Choroid plexus epithelial cell (primary cell): ENCODE measurements at places on chromosomes 6 and 20.

GRCh38 chr6:6890400-6890858 is 217.3 kb upstream of the RREB1 start:
- DNase-seq: peak; percentile 41

DNA sequence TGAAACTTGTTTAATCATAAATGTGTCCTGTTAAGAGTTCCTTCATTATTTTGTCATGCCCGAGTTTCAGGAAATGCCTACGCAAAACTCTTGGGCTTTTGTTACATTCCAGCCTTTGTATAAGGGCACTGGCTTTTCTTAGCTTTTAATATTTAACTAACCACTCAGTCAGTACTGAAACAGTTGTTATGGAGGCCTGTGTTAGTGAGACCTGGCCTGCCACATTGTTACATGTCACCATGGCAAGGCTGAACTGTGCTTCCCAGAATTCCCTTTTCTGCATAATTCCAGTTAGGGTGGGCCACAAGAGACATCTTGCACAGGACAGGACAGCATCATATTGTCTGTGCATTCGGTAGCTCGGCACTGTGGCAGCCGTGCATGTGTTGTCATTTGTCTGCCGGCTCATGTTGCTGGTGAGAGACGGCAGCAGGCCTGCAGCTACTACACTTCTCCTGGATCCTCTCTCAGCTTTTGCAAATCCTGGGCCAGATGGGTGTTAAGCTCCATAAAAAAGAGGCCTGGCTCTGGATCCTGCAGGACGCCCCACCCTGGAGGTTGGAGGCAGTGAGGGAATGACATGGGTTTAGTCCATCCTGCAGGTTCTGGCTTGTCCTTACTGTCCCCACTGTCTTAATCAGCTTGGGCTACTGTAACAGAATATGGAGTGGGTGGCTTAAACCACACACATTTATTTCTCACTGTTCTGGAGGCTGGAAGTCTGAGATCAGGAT is 128.8 kb upstream of the DTNBP1 start:
- DNase-seq: no peak

- DNase-seq: peak; percentile 68
Measured at GRCh38 chr6:37160922-37161778, 8.8 kb upstream of the PIM1 start.

- no peak for DNase-seq
Measured at GRCh38 chr6:159973406-159973805, 4.5 kb downstream of the IGF2R start.

- peak; percentile 18 for DNase-seq
Measured at GRCh38 chr20:59074456-59074855, 31.9 kb upstream of the PRELID3B start.

DNA sequence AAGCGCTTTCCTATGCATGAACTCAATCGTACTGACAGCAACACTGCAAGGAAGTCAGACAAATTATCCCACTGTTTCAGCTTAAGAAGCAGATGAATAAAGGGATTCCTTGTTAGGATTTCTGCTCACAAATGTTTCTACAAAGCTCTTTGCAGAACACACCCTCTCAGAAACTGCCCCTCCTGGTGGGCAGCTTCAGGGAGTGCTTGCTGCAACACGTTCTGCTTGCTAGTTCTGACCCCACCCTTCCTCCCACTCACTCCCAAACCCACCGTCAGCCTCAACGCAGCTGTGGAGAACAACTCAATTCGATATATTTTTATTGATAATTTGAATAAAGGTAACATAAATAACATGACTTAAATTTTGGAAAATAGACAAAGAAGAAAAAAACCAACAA is 250.8 kb upstream of the PRDM1 start:
- peak; percentile 70 for DNase-seq

- no peak for DNase-seq
Measured at GRCh38 chr20:37336369-37337207, 9.4 kb upstream of the SRC start.

DNA sequence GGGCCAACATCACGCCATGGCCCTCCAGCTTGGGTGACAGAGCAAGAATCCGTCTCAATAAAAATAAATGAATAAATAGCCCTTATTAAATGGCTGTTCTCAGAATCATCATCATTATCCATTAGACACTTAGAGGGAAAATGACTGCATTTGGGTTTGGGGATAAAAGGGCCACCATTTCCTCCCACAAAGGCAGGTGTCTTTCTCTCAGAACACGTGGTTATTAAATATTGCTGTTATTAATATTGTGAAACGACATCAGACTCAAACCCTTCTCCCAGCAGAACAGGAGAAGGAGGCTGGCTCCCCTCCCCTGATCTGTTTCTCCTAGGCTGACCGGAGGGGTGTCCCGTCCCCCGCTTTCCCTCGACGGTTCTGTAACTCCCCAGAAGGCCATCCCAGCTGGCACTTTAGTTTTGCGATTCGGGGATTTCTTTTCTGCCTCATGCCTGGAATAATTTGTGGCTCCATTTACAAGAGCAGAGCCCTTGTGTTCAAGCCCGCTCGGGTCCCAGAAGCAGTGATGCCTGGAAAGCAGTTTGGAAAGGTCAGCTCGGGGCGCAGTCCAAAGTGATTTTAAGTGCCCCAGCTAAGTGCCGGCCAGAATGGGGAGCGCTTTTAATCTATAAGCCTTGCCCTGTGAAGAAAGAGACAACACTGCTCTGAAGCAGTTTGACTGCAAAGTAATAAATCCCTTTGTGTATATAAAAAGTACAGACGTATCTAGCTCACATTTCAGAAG is 41.9 kb downstream of the EYA2 start:
- no peak for DNase-seq

DNA sequence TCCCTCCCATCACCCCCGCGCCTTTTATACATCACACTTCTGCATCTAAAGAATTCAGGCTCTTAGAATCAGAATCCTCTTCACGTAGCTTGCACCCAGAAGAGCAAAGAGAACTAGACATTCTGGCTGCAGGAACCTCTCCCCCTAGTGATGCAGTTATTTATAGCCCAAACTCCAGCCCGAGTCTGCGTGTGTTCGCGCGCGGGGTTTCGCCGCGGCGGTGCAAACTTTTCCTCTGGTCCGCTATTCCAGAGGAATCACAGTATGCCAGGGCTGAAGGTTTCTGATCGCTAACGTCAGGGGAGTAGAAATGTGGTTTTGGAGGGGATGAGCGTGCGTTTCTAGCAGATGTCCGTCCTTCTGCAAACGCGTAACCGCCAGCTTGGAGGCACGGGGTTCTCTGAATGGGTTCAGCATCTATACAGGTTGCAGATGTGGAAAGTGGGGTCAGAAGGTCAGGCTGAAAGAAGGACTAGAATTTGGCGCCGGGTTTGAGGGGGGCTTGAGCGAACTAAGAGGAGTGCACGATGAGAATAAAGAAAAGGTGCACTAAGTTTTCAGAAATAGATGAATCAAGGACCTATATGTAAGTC is 1.8 kb downstream of the EPHA7 start:
- peak; percentile 53 for DNase-seq

GRCh38 chr6:153099636-153100035 is 31.4 kb downstream of the RGS17 start:
- no peak for DNase-seq

DNA sequence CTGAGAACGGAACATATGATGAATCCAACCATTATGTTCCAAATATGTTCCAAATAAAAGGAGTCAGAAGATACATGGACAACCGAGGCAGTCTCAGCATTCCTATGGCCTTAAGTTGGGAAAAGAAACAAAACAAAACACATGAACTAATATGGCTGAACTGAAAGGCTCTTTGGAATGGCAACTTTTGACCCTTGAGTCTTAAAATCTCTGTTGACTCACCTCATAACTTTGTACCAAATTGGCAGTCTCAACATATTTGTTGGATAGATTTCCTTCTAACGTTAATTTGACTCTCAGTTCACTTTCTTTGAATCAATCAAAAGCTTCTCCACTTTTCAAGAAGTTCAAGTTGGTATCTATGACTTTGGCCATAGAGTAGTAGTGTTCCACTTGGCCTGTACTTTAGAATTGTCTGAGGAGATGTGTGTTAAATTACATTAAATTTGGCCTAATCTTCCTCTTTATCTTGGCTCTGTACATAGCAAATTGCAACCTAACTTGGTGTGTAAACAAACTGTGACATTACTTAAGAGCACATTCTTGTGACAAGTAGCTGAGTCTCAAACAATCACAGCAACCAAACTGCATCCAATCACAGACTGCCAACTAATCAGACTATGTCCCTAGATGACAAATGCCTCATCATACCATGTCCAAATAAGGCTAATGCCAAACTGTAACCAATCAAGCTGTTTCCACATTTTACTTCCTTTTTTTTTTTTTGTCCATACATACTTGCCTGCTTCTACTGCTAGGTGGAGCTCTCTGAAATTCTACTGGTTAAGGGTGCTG is 208.8 kb downstream of the BMP2 start:
- peak; percentile 80 for DNase-seq

DNA sequence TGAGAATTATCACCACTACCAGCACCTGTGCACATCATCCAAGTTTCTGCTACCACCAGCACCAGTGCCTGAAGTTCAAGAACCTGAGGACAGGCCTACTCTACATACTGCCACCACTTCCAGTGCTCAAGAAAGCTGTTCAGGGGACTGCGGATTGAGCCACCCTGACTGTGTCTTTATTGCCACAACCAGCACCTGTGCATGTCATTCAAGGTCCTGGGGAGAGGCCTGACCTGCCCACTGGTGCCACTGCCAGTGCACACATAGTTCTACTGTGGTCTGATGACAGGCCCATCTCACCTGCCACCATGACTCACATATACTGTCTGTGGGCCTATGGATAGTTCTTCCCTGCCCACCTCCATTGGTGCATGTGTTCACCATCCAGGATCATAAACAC is 559.4 kb downstream of the COL12A1 start:
- DNase-seq: no peak

DNA sequence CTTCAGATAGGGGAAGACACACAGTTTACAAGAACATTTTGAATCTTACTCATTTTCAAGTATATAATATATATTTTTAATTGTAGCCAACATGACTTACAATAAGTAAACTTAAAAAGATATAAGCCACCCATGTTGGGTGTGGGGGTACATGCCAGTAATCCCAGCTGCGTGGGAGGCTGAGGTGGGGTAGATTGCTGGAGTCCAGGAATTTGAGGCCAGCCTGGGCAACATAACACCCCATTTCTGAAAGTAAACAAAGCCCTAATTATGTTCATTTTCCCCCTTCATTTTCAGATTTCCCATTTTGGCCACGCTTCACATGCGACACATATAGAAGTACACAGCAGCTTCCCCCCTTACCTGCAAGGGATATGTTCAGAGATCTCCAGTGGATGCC is 30.5 kb downstream of the SERPINB6 start:
- DNase-seq: no peak

- peak; percentile 51 for DNase-seq
Measured at GRCh38 chr6:140105857-140106256, 731.4 kb upstream of the CITED2 start.

DNA sequence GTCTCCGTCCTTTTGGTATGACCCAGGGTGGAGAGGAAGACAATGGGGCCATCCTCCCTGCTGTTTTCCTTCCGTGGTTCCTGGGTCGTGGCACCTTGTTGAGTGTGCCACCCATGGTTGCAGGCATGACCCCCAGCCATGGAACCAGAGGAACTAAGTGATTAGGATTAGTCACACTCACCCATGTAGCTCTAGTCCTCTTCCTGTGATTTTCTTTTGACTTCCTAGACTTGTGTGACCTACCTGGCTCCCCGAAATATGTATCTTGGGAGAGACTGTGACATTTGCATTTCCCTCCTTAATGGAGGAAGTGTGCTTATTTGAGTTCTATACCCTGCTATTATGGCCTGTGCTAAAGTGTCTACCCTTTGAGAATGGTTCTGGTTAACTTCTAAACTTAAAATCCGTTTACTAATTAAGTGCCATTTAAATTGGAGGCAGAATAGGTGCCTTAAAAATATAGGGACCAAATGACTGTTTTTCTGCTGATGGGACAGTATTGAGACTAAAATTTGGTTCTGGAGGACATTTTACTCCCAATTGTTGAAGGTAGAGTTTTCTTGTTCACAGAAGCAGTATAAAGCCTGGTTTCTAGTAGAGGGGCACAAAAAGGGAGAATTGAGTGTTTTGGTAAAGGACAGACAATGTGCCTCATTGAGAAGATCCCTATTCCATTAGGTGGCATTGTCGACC is 545.6 kb downstream of the HDGFL1 start:
- DNase-seq: no peak

- no peak for DNase-seq
Measured at GRCh38 chr6:47992809-47993208, 118.2 kb downstream of the PTCHD4 start.

- DNase-seq: no peak
Measured at GRCh38 chr20:64130876-64131275, 23.5 kb upstream of the NPBWR2 start.

GRCh38 chr20:44656448-44656847 is 4.9 kb upstream of the ADA start:
- no peak for DNase-seq

GRCh38 chr6:133184798-133185372 is 56.3 kb upstream of the EYA4 start:
- DNase-seq: peak; percentile 62

- DNase-seq: no peak
Measured at GRCh38 chr6:34673064-34673463, 23.5 kb downstream of the ILRUN start.

DNA sequence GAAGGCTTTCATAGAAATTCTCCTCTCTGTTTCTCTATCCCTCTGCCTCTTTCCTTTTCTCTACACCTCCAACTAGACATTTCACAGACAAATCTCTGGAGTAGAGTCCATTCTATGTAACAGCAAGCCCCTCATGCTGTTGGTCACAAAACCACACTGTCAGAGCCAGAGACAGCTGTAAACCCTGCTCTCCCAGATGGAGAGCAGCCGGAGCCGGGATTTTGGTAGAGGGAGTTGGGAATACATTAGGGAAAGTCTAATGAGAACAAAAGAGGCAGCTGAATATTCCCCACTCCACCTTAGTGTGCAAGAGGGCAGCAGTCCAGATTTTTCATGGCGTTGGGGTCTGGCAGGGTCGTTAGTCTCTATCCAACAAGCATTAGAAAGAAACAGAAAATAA is 68.3 kb upstream of the EDN1 start:
- DNase-seq: no peak

DNA sequence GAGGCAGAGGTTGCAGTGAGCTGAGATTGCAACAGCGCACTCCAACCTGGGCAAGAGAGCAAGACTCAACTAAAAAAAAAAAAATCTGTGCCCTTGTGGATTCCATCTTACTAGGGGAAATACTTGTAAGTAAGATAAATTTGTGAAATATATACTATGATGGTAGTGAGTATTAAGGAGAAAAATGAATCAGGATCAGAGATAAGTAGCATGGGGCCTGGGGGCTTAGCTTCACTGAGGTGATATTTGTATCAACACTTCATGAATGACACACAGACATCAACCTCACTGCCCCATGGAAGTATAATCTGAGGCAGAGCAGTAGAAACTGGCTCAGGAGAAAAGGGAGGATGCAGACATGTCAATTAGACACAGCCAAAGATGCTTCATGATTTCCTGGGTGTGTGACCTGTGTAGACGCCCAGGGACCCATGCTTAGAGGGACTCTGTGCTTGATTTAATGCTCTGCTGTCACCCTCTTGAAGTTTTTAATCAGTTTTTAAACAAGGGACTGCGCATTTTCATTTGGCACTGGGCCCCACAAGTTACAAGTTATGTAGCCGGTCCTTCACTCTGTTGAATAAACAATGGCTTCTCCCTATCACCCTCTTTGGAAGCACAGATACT is 41.9 kb downstream of the PCNA start:
- no peak for DNase-seq
